ENCODE measurements at places on chromosomes 1 and 21.
A peak's percentile ranks its signal among the peaks of the same experiment; 100 is the strongest.

DNA sequence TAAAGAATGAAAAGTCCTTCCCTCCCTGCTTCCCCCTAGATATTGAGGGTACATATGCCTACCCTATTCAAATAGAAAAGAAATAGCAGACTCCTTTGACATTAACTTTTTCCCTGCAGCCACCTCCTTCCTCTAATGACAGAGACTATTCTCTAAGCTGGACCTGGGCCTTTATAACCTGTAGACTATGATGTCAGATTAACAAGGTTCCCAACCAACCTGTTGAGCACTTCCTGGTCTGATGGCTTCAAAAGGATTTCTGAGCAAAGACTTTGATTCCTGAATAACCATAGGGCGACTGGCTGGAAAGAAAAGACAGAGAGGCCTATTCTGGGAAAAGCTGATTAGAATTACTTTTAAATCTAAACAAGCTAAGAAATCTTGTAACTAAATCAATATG, 18.4 kb upstream of the C1orf216 start:
- DNase-seq, result no peak

DNA sequence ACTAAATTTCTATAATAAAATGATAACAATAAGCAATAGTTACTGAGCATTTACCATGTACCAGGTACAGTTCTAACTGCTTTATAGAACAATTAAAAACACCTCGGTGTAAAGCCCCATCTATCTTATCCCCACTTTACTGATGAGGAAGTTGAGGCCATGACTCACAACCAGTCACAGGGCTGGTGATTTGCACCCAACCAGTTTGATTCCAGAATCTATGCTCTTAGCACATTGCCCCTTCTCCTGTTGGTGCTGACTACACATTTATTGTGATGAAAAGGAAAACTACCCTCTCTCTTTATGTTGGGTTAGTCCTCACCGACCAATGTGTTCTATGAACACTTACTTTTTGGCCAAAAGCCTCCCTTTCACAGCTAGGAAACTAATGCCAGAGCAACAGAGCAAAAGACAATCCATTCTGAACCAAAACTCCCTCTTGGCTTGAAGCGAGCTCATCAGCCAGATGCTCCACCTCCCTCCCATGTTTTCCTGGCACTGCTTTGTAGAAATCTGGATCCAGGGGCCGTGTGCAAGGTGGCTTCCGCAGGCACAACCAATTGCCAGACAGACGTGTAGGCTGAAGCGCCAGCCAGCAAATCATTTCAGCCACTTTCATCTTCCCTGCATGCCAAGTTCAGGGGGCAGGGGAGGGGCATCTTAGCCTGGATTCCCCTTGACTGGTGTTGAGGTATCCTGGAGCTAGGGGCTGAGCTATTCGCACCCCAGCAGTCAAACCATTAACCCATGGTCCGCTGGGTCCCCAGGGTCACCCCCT, 32.0 kb upstream of the SLC30A1 start:
- DNase-seq, result no peak

GRCh38 chr1:51303751-51304251, 26.6 kb downstream of the TTC39A start:
- peak; percentile 40 for DNase-seq

DNA sequence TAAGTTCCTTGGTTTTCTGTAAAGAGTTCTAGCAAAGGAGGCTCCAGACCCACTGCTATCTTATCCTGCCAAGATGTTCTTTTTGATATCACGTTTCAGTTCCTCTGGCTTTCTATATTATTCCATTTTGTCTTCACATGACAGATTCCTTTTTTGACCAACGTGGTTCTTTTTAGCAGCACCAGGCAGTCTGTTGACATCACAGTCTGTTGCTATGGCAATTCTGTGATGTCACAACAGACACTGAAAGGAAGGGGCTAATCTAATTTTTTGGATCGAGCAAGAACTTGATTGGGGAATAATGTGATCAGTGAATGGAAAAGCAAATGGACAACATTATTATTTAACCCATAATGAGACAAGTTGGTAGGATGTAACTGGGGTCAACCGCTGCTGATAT, 64.5 kb upstream of the GOLT1A start:
- DNase-seq, result no peak

- no peak for DNase-seq
These were observed 52.1 kb downstream of the CNST start for GRCh38 chr1:246618240-246618808.

DNA sequence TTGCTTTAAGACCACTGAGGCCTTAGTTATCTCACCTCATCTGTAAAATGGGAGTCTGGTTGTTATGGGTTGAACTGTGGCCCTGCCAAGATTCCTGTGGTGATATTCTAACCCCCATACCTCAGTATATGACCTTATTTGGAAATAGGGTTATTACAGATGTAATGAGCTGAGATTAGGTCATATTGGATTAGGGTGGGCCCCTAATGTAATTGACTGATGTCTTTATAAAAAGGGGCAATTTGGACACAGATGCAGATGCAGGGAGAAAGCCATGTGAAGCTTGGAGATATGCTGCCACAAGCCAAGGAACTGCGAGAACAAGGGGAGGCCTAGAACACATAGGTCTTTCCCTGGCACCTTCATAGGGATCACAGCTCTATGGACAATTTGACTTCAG, 3.9 kb downstream of the C1orf87 start:
- no peak for DNase-seq

- no peak for DNase-seq
These were observed 258 bp downstream of the CCT3 start for GRCh38 chr1:156337888-156338179.

- no peak for DNase-seq
These were observed 239.0 kb downstream of the RGS7 start for GRCh38 chr1:241118049-241118448.

GRCh38 chr1:243623841-243624240, 226.2 kb downstream of the AKT3 start:
- DNase-seq, result no peak

DNA sequence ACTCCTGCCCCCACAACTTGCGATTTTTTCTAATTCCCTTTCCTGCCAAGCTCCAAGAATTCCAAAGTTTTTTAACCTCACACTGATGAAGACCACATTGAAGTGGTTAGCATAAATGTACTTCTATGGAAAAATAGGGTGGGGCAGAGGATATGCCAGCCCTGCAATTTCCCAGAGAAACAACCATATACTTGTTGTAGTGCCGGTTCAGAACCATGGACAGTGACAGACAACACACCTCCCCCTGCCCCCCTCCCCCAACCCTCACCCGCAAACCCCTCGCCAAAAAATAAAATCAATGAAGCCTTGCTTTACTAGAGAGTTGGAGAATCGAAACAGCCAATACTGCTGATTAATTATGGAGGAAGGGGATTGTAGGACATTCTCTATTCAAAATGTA, 109.5 kb upstream of the GRIK3 start:
- DNase-seq, result no peak

DNA sequence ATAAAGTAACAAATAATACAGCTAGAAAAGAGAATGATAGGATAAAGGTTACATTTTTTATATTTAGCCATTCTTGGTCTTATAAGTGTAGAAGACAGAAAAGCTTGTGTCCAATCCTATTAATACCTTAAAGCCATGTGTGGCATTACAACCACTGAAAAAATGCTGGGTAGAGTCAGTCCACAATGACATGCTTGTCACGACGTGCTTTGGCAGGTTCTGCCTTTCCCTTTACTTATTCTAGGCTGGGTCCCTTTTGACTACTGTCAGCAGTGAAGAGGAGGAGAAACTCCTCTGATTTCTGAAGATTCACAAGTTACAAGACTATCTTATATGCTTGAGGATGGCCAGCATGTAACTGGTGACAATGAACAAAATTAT, 14.6 kb upstream of the AIM2 start:
- no peak for DNase-seq

- no peak for DNase-seq
These were observed 26.5 kb upstream of the SLC45A3 start for GRCh38 chr1:205706601-205707502.

- DNase-seq, result no peak
These were observed 9.2 kb downstream of the RAP1GAP start for GRCh38 chr1:21659924-21660326.

GRCh38 chr1:87897481-87897880, 568.8 kb downstream of the LMO4 start:
- no peak for DNase-seq

- DNase-seq, result no peak
These were observed 3.3 kb upstream of the SMYD3 start for GRCh38 chr1:246510147-246511030.

DNA sequence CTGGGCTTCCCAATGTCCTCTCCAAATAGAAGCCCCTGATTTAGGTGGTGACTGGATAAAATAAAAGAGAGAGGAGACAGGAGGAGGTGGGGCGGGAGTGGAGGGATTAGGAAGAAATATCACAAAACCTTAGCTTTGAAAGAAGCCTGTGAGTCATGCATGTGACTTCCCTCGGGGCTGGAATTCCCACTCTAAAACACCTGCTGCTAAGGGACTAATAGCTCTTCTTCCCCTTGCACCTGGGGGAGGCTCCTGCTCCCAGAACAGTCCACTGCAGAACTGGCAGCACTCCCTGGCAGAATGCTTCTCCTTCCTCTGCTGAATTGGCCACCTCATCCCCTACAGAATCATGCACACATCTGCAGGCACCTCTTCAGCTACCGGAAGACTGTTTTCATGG, 207.2 kb downstream of the ATG4C start:
- DNase-seq, result no peak

GRCh38 chr1:32228771-32229170, 6.6 kb downstream of the EIF3I start:
- DNase-seq, result no peak

GRCh38 chr1:193299038-193299437, 112.6 kb upstream of the B3GALT2 start:
- no peak for DNase-seq

DNA sequence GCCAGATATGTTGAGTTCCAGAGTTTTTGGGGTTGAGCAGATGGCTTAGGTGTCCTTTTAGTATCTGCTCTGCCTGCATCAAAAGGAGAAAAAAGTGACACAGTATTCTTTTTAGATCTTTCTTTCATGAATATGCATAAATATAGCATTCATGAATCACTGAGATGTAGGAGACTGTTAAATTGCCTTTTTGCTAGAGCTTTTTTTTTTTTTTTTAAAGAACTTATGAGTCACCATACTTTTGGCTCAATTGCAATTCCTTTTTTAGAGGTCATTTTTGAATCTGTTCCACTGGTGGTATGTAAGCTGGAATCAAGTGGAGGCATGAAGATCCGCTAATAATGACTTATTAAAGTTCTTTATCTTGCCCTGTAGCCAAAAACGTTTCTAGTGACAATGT, 480.9 kb upstream of the ZRANB2 start:
- no peak for DNase-seq

GRCh38 chr1:67685558-67686266, 711 bp downstream of the GADD45A start:
- peak; percentile 45 for DNase-seq

- no peak for DNase-seq
These were observed 94.3 kb downstream of the DIRAS3 start for GRCh38 chr1:67956116-67956515.

- no peak for DNase-seq
These were observed 118.2 kb upstream of the HOOK1 start for GRCh38 chr1:59696421-59697115.

GRCh38 chr1:204499511-204500468, 5.2 kb upstream of the PIK3C2B start:
- no peak for DNase-seq

DNA sequence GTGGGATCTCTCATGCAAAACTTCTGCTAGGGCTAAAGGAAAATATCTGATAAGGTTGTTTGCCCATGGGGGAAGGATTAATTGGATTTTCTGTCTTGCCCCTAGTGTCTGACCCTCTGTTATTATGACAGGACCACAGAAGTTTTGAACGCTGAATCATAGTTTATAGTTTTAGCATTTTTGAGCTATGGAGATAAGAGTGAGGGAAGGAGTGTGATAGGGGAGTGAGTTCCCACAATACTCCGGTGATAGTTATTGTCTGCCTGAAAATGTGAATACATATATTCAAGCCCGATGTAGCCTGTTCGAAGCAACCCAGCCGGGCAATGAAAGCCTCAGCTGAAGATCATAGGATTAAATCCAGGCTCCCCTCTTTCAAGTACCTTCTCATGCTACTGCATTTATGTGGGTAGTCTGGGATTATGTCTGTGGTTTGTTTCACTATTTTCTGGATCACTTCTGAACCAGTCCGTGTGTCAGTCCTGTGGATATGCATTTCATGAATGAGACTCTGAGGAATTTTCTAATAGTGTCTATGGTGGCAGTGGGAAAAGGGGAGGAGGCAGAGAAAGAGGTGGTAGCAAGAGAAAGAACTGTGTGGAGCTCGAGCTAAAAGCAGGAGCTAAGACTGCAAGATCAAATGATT, 258.7 kb downstream of the DISC1 start:
- no peak for DNase-seq

- DNase-seq, result no peak
These were observed 50.5 kb upstream of the PRRC2C start for GRCh38 chr1:171434717-171435346.

DNA sequence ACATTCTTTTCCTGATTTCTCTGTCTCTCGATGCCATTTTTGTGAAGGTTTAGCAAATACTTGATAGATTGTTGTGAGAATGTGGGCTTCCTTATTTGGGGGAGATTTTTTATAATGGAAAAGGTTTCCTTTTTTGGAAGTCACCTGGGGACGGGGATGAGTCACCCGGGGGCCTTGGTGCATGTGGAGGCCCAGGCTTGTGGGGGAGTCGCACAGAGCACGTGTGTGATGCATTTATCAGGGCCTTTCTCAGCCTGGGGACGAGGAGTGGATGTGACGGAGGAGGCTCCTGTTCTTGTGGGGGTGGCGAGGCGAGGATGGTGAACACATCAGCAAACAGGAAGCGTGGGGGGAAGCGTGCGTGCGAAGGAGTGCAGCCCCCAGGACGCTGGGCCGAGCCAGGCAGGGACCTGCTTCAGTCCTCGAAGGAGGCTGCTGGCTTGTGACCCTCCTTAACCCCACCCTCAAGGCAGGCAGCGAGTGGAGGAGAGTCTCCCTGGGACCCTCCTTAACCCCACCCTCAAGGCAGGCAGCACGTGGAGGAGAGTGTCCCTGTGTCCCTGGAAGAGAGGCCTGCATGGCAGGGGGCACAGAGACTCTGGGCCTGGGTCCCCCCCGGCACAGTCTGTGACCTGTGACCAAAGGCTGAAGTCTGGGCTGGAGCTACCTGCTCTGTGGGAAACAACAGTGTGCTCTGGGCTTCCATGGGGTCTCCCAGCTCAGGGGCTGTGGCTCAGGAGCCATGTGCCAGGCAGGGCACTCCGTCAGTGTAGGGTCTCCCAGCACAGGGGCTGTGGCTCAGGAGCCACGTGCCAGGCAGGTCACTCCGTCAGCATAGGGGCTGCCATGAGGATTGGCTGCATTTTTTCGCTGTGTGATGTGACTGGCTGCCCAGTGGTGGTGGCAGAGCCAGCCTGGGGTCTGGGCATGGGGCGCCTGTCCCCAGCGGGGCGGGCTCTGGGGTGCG, 57.2 kb downstream of the AGPAT3 start:
- peak; percentile 61 for DNase-seq

- no peak for DNase-seq
These were observed 1136.3 kb upstream of the B3GALT2 start for GRCh38 chr1:194322751-194323150.

- DNase-seq, result no peak
These were observed 9.8 kb upstream of the GJA8 start for GRCh38 chr1:147892731-147893214.

All from stimulated activated CD8-positive, alpha-beta memory T cell treated with anti-CD3 and anti-CD28 coated beads, Interleukin-15, amount 100 ng/mL, for 48 hours (primary cell).